ENCODE measurements at places on chromosomes 7 and 10.

GRCh38 chr7:72055426-72055825 is 356.7 kb downstream of the CALN1 start:
- no peak for DNase-seq

GRCh38 chr7:52959878-52960660 is 75.4 kb upstream of the POM121L12 start:
- no peak for DNase-seq

DNA sequence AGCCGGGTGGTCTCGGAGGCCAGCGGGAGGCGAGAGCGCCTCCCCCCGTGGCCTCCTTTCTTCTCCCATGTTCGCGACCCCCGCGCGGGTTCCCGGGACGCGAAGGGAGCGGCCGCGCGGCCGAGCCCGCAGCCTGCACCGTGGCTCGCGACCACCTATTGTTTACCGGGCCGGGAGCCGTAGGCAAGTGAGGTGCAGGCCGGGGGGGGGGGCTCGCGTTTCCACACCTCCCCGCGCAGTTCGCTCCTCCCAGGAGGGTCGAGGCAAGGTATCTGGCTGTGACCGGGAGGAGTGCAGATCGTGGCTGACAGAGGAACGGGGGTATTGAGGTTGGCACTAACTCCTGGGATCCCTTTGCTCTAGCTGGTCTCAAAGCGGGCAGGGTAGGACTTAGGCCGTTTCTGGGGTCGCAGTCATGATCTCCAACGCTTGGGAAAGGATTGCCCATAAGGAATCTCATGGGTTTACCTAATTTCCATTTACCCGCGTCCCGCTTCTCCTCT is 734 bp downstream of the PTPN12 start:
- DNase-seq: peak; percentile 10

DNA sequence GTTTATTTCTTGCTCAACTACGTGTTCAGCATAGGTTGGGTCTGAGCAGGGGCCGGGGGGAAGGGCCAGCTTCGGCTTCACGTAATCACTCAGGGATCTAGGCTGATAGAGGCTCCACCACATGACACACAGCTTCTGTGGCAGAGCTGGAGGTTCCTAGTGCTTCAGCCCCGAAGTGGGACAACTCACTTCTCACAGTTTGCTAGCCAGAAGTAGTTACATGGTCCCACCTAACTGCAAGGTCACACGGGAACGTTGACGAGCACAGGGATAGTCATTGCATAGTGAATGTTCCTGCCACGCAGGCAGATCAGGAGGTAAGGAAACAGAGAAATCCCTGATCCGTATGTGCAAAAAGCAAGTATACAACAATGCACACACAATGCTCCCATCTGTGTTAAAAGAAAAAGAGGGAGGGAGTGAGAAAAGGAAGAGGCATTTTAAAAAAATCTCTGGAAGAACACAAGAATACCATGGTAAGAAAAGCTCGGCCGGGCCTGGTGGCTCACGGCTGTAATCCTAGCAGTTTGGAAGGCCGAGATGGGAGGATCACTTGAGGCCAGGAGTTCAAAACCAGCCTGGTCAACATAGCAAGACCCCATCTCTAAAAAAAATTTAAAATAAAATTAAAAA is 16.9 kb downstream of the SMURF1 start:
- no peak for DNase-seq

GRCh38 chr7:52586704-52587103 is 448.7 kb upstream of the POM121L12 start:
- no peak for DNase-seq

DNA sequence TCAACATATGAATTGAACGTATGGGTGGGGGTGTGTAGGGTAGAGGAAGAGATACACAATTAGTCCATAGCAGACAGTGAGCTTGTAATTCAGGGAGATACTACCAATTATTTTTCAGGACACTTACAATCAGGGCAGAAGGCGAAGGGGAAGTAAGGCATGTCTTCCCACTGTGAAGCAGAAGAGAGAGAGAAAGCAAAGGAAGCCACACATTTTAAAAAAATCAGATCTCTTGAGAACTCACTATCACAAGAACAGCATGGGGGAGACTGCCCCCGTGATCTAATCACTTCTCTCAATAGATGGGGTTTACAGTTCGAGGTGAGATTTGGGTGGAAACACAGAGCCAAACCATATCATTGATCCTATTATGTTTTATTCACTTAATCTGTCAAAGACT is 116.4 kb upstream of the RPA3 start:
- no peak for DNase-seq

DNA sequence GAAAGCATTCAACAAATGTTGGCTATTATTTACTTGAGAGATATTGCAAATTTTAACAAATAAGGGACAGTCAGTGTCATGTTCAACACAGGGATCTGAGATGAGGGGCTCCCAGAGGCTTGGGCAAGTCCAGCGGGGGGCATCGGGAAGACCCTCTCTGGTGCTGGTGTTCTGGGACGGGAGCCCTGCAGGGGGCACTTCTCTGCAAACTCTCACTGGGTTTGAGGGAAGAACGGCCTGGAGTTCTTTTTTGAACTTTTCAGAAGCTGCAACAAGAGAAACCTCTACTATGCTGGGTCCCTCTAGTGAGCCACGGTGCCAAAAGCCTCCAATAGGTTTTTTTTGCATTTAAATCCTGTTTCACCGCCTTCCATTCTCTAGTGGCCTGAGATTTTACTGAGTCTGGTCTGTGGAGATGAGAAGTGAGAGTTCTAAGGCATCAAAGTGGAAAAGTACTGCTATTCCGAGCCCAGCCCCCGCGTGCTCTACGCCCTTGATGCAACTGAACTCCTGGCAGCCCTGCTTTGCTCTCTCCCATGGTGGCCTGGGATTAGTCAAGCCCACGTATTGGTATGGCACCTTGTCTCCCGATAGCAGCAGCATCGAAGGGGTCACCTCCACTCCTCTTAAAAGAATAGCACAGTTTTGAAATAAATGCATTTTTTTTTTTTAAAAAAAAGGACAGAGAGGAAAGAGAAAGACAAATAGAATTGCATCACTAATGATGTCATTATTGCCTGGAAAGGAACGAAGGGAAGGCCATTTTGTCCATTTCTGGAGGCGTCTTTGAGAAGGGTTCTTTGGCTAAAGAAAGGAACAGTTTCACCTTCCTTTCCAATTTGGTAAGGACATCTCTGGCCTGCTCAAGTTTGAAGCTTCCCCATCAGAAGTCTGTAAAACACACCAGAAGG is 43.5 kb downstream of the CLEC2L start:
- no peak for DNase-seq

DNA sequence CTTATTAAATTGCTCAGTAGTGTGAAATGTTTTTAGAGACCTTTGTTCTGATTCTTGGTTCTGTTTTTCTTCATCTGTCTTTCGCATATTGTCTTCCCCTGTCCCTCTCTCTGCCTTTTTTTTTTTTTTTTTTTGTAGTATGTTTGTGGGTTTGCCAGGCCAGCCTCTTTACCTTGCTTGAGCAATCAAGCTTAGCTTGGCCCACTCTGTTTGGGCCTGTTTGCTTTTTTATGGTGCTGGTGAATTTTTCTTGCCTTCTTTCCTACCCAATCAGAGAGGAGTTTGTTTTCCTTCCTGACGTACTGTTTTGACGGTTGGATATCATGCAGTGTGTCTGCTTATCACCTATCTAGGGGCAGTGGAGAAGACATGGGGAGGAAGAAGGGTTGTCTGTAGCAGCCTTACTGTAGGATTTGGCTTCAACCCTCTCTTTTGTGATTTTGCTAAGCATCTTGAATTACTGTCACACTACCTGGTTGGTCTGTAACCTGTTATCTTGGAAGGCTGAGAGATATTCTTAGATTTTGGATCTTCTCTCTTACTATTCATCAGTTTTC is 64.0 kb downstream of the BBS9 start:
- DNase-seq: no peak

- peak; percentile 48 for DNase-seq
Measured at GRCh38 chr10:102419269-102420180, 940 bp upstream of the PSD start.

- DNase-seq: no peak
Measured at GRCh38 chr7:27359181-27360125, 116.9 kb downstream of the EVX1 start.

DNA sequence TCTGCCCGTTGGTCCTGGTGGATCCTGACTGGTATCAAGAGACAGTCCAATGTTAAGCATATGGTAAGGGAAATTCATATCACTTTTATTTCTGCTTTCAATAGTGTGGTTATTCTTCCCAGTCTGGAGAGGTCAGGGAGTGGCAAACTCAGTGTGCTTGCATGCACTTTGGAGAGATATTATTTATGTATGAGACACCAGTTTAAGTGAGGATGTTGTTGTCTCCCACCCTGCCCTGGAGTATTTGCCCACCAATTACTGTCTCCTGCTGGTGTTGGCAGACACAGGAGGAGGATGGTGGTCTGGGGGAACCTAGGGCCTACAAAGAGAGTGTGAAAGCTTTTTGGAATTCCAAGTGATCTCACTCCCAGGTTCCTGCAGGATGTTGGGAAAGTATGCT is 59.7 kb downstream of the OR13A1 start:
- DNase-seq: no peak

DNA sequence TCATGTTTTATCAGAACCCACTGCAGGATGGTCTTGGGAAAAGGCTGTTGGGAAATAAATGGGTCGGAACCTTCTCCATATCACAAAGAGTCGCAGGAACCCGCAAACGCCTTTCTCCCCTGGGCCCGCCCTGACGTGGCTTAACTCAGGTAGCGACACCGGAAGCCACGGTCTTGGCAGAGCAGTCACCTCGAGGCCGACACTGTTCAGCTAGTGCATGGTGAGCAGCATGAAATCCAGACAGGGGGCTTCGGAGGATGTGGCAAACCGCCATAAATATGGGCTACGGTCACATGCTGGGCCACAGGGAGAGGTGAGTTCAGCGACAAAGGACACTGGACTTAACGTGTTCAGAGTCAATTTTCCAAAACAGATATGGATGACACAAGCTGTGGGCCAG is 421.9 kb downstream of the PTPRN2 start:
- DNase-seq: no peak

DNA sequence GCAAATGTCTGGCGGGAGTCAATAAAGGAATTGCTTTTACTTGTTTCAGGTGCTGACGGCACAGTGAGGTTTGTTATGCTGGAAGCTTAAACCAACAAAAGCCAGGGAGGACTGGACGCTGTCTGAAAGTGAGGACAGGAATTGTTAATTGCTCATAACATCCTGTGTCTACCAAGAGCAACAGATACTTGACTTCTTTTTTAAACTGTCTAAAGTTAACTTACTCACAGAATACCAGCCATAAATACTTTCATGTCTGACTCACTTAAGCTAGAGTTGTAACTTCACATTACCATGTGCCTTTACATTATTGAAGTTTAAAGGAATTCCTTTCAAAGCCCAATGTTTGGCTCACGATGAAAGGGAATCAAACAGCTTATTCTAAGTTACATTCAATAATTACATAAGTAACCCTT is 252.7 kb upstream of the SHH start:
- DNase-seq: no peak

- DNase-seq: no peak
Measured at GRCh38 chr10:31792745-31793144, 135.9 kb downstream of the ARHGAP12 start.

GRCh38 chr7:25849500-25850184 is 302.4 kb upstream of the NFE2L3 start:
- no peak for DNase-seq

DNA sequence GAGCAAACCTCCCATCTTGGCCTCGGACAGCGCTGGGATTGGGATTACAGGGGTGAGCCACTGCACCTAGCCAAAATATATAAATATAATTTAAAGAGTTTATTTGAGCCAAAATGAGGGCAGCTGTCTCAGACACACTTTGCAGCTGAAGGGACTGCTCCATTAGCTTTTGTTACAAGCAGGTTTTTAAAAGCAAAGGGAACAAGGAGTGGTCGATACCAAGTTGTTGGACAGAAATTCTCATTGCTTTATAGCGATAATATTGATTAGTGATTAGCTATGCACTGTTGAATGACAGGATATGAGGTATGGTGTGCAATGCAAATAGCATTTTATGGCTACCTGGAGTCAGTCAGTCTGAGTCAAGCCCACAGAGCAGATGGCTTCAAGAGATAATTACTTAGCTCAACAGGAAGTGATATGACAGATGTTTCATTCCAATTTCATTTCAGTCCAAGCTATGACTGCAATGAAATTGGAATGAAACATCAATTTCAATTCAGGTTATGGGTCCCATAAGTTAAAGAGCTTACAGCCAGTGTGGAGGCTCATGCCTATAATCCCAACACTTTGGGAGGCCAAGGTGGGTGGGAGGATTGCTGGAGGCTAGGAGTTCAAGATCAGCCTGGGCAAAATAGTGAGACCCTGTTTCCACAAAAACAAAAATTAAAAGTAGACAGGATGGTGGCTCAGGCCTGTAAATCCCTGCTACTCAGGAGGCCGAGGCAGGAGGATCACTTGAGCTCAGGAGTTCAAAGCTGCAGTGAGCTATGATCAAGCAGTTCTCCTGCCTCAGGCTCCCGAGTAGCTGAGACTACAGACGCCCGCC is 23.1 kb downstream of the TYW1 start:
- no peak for DNase-seq

GRCh38 chr7:1704811-1705738 is 35.0 kb downstream of the ELFN1 start:
- no peak for DNase-seq

GRCh38 chr10:122159141-122159970 is 111.7 kb upstream of the BTBD16 start:
- DNase-seq: no peak

- DNase-seq: no peak
Measured at GRCh38 chr10:125104559-125104958, 55.8 kb downstream of the CTBP2 start.

- DNase-seq: no peak
Measured at GRCh38 chr7:24756545-24757352, 515 bp downstream of the GSDME start.

DNA sequence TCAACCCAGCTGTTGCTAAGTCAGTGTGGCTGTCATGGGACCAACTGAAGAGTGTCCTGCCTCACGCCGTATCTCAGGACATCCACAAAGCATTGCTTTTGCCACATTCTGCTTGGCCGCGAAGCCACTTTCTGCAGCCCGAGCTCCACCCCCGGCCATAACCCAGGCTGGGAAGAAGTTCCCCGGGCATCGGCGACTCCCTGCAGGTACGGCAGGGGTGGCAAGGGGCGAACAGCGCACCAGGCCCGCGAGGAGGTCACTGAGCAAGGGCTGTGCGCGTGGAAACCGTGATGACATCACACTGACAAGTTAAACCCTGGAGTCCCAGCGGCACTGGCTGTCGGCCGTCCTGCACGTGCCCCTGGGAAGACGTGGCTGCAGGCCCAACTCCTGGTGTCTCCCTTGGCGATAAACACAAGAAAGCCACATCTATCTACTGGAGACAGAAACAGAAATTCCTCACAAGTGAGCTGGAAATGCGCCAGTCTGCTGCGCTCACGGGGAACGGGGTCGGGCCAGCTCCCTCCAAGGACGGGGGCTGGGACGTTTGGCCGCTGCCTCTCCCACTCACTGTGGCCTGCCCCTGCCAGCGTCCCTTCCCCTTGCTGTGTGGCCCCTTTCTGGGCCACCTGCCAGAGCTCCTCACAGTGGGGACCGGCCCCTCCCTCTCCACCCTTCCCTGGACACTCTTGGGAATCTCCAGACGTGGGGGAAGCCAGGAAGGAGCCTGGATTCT is 326.3 kb downstream of the DNAJB6 start:
- no peak for DNase-seq

- no peak for DNase-seq
Measured at GRCh38 chr7:34073676-34074075, 168.3 kb downstream of the BMPER start.

GRCh38 chr7:131459256-131459655 is 97.2 kb downstream of the PODXL start:
- DNase-seq: no peak
